ENCODE measurements at places on chromosomes 1 and 21. TPM values are rescaled to one million over a fixed set of nuclear protein-coding genes. Genes with fewer than 3 reads are reported as not detected.

Gene CALML6
- total RNA-seq = 0.76 TPM

Gene KRTAP10-4
- not detected for total RNA-seq

DNA sequence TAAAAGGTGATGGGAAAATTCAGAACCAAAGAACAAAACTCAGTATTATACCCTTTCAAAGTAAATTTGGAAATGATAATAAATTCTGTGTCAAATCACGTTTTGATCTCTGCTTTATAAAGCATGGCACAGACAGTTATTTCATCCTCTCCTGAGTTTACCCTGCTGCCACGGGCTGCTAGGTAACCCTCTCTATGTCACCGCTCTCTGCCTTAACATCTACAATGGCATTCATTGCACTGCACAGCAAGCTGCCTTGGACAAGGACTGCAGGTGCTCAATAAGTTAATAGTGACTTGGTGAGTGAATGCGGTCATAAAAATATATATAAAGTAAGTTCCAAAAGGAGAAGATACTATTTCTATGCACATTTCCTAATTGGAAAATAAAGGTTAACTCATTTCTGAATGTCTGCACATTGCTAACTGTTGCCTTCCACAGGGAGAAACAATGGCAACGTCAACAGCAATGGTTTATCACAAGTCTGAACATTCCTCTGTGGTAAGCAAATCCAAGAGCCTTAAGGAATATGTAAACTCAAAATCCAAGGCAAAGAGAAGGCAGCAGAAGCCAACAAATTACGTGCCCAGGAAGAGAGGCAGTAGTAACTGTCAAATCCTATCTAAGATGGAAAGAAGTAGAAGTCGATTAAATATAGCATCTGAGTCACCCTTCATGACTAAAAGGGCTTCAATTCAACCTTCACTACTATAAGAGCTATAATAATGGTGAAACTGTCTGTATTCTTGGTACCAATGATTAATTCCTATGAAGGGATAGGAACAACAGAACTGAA, 19.4 kb downstream of the FYB2 start:
- no peak for DNase-seq
- no peaks in the 10 kb centered on the region for H3K36me3 ChIP-seq
- H3K27me3 ChIP-seq = peaks cover 10% of the 10 kb centered on the region
- H3K4me3 ChIP-seq = no peak overlapping the region
- no peaks in the 10 kb centered on the region for H3K4me1 ChIP-seq
- no peak overlapping the region for H3K27ac ChIP-seq

DNA sequence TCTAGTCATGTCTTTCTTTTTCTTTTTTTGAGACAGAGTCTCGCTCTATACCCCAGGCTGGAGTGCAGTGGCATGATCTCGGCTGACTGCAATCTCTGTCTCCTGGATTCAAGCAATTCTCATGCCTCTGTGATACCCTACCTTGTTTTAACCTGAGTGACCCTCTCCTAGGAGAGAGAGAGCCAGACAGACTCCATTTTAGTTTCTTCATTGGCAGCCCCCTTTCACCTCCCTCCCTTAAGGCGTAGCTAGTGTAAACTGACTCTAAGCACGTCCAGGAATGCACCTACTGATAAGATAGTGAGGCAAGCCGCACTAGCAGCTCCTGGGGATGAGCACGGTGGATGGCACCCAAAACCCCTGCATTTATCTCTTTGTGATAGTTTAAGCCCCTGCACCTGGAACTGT, 5.2 kb upstream of the PKNOX1 start:
- H3K27me3 ChIP-seq = no peaks in the 10 kb centered on the region
- DNase-seq = no peak
- peaks cover 4% of the 10 kb centered on the region for H3K4me1 ChIP-seq
- H3K27ac ChIP-seq = no peak overlapping the region

- no peaks in the 10 kb centered on the region for H3K4me1 ChIP-seq
- H3K27ac ChIP-seq = no peak overlapping the region
- H3K27me3 ChIP-seq = no peaks in the 10 kb centered on the region
- H3K4me3 ChIP-seq = no peak overlapping the region
Observed at GRCh38 chr1:113031171-113031933, 41.6 kb upstream of the LRIG2 start.

DNA sequence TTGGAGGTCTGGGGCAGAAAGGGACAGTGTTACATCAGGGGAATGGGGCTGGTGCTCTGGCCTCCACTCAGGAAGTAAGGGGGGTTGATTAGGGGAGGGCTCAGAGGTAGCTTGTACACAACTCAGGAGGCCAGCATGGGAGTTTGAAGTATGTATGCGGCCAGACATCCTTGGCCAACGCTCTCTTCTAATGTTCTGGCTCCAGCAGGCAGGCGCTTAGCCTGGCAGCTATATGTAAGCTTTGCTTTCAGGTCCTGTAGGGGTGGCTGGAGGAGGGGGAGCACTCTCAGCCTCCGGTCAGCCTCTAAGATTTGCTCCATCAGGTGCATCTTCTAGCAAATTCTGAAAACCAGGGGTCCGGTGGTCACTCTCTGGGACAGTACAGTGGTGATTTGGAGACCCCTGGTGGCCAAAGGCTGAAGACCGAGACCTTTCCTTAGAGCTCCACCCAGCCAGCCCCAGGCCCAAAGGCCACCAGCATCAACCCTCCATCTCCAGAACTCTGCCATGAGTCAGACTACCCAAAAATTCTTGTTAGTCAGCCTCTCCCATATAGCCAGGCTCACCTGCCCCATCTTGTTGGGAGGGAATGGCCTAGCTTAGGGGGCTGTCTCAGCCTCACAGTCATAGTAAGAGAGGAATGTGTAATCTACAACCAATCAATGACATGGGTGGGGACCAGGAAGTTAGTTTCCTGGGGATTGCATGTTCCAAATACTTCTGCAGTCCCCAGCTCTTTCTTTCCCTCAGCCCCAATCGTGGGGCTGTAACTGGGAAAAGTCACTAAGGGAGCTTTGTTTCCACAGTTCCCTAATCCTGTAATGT, 9.7 kb upstream of the COL8A2 start:
- H3K4me1 ChIP-seq = no peaks in the 10 kb centered on the region
- peak overlapping the region; percentile 28 for H3K27ac ChIP-seq
- H3K27me3 ChIP-seq = no peaks in the 10 kb centered on the region
- peak; percentile 75 for DNase-seq
- peaks cover 7% of the 10 kb centered on the region for H3K36me3 ChIP-seq

GRCh38 chr1:117392771-117393170, 25.5 kb downstream of the MAN1A2 start:
- no peaks in the 10 kb centered on the region for H3K36me3 ChIP-seq
- no peak overlapping the region for H3K27ac ChIP-seq
- no peaks in the 10 kb centered on the region for H3K27me3 ChIP-seq
- no peak overlapping the region for H3K4me3 ChIP-seq

GRCh38 chr1:204453141-204453772, 41.3 kb downstream of the PIK3C2B start:
- peaks cover 8% of the 10 kb centered on the region for H3K36me3 ChIP-seq
- peaks cover 20% of the 10 kb centered on the region for H3K4me1 ChIP-seq
- peak overlapping the region; percentile 35 for H3K4me3 ChIP-seq
- no peaks in the 10 kb centered on the region for H3K27me3 ChIP-seq
- DNase-seq = peak; percentile 92

- H3K4me3 ChIP-seq = no peak overlapping the region
- peaks cover 8% of the 10 kb centered on the region for H3K4me1 ChIP-seq
- H3K36me3 ChIP-seq = peaks cover 24% of the 10 kb centered on the region
- DNase-seq = no peak
- H3K27me3 ChIP-seq = no peaks in the 10 kb centered on the region
- H3K27ac ChIP-seq = no peak overlapping the region
Observed at GRCh38 chr1:113891631-113892220, 4.3 kb upstream of the BCL2L15 start.

- H3K27me3 ChIP-seq = no peaks in the 10 kb centered on the region
- H3K36me3 ChIP-seq = peaks cover 19% of the 10 kb centered on the region
- peak overlapping the region; percentile 61 for H3K4me3 ChIP-seq
- DNase-seq = peak; percentile 60
- peak overlapping the region; percentile 88 for H3K27ac ChIP-seq
- peaks cover 20% of the 10 kb centered on the region for H3K4me1 ChIP-seq
Observed at GRCh38 chr1:181061891-181062835, 26.3 kb upstream of the IER5 start.

Data from activated CD8-positive, alpha-beta T cell treated with anti-CD3 and anti-CD28 coated beads for 36 hours (primary cell).